ENCODE measurements at places on chromosomes 1 and 21.

GRCh38 chr1:81478219-81478618 lies 322.5 kb upstream of the ADGRL2 start:
- DNase-seq = no peak

- DNase-seq = no peak
These were observed 146.2 kb upstream of the IRF2BP2 start for GRCh38 chr1:234756066-234756774.

- no peak for DNase-seq
These were observed 5.9 kb upstream of the KIF26B start for GRCh38 chr1:245148861-245149260.

GRCh38 chr21:44867464-44867863 lies 6.0 kb downstream of the PTTG1IP start:
- DNase-seq = no peak

GRCh38 chr1:204641936-204642335 lies 43.6 kb downstream of the LRRN2 start:
- no peak for DNase-seq

DNA sequence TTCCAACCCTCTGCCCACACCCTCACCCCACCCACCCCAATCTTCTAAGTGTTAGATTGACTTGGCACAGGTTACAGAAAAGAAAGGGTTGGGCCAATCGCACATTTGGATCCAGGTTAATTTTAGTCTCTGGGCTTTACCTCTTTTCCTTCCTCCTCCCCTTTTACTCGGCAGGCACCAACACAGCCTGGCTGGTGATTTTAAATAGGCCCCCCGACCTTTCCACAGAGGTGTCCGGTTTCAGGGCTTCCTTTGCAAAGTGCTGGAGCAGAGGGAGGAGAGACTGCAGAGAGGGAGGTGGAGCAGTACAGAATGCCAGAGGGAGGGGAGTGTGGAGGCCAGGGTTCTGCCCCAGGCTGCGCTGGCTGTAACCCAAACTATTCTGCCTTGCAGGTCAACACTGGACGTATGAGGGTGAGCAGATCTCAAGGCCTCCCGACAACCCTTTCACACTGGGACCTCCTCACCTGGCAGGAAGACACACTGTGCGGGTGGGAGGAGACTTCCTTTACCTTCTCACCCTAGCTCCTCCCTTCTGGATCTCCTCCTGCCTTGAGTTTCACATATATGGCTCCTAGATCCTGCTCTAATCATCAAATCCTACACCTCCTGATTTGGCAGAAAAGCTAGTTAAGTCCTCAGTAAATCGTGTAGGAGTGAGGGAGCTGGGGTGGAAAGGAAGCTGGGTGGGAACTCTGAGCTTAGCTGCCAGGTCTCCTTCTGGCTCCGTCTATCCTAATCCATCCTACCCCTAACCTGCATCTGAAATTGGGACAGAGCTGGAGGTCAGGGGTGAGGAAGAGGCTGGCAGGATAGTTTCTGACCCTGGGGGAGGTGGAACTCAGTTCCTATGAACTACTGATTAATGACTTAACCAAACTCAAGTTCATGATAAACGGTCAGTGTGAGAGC lies 2.4 kb downstream of the CA14 start:
- DNase-seq = no peak

GRCh38 chr1:241536304-241536703 lies 4.1 kb downstream of the KMO start:
- no peak for DNase-seq

DNA sequence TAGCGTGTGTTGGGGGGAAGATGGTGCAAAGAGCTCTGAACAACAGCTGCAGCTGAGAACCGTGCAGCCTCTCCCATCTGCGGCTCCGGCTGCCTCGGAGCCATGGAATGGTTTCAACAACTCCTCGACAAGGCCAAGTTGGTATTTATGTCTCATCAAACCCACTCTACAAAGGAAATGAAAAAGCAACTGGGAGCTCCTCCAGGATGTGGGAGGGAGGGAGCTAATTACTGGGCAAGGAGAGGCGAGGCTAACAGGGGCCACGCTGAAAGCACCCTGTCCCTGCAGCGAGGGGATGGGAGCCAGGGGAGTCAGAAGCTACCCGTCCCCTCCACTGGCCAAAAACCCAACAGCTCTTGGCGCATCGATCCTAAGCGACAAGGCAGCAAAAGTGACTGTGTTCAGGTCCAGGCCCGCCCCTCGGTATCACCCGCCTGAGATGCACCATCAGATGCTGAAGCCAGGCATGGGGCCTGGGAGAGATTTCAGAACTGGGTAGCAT lies 63.1 kb downstream of the ACOT7 start:
- no peak for DNase-seq

DNA sequence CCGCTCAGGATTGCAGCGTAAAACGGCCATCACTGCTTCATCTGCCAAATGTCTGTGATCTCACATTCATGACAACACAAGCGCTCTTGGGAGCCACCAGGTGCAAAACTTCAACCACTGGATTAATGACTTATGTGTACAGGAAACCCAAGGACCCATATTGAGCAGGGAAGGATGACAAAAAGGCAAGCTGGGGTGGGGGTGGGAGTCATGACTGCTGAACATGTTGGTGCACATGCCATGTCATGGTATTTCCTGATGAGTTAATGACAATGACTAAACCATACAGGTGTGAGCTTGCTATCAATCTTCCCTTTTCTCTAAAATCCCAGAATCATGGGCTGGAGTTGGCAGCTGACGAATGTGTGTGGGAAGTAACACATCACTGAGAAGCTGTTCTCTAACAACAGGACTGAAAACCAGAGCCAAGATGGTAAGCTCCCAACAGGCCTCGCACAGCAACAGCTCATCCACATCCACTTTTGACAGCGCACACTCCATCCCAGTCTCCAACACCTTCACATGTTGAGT lies 3.1 kb upstream of the SH2D5 start:
- no peak for DNase-seq

- DNase-seq = no peak
These were observed 105.2 kb upstream of the HMGB4 start for GRCh38 chr1:33758698-33759097.

DNA sequence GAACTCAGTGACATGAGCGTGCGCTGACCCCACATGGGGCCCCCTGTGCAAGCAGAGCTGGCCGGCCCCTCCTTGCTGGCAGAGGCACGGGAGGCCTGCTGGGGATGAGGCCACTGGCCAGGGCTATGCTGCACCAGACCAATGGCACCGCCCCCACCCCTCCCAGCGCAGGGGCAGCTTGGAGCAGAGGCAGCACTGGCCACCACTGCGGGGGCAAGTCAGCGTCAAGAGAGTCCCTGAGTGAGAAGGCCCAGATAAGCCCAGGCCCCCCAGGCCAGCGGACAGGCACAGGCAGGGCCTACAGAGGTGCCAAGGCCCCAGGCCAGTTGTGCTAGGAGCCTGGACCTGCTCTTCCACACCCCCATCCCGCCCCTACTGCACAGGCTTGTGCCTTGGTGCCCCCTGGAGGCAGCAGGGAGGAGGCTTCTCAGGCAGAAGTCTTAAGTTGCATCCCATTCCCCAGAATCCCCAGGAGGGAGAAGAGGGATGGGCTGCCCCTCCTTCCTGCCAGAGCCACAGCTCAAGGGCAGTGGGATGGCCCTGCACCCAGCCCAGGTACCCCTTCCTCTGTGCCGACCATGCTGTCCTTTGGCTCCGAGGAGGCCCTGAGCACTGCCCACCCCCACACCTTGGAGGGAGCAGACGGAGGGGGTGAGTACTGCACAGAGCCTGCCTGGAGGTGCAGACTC lies 35.8 kb downstream of the EPHX1 start:
- DNase-seq = peak; percentile 49

- no peak for DNase-seq
These were observed 51.3 kb downstream of the MAP10 start for GRCh38 chr1:232856541-232856940.

DNA sequence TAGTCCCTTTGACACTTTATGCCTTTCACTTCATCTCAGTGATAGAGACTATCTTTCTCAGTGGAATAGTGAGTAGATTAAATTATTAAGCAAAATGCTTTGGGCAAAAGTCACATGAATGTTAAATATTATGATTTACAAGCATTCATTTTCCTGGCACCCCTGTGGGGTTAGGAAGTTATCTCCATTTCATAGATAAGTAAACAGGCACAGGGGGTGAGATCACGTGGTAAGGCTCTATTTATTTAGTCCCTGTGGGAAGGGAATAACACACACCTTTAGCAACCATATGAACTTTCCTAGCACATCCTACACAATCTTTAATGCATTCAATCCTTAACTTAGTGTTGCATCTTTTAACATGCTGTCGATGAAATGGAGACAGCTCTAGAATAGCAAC lies 12.3 kb downstream of the PSMB2 start:
- DNase-seq = no peak

- no peak for DNase-seq
These were observed 29.1 kb downstream of the CHML start for GRCh38 chr1:241611063-241611462.

DNA sequence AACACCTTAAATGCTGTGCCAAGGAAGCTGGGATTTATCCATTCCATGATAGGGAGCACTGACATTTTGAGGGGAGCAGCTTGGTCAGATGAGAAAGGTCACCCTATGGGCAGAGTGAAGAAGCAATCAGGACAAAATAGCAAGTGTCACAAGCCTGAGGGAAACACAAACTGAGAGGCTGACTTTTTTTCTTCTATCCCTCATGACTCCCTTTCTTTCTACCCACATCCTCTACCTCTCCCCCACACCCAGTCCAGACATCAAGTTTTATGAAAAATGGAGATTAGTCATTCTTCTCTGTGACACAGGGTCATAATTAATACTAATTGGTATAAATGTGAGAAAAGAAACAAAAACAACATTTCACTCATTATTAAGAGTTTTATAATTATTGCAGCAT lies 103.1 kb downstream of the SLC25A24 start:
- DNase-seq = no peak

DNA sequence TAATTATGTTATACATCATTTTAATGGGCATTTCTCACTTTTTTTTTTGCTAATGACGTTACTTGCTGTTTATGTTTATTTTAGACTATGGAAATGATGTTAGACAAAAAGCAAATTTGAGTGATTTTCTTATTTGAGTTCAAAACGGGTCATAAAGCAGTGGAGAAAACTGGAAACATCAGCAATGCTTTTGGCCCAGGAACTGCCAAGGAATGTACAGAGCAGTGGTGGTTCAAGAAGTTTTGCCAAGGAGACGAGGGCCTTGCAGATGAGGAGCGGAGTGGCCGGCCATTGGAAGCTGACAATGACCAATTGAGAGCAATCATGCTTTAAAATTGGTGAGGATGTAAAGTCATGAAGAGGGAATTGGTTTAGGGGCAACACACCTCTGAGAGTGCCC lies 32.1 kb upstream of the KCNE2 start:
- no peak for DNase-seq

- DNase-seq = peak; percentile 59
These were observed 22.9 kb downstream of the TSHB start for GRCh38 chr1:115052454-115053083.

- DNase-seq = no peak
These were observed 3.9 kb downstream of the SPEN start for GRCh38 chr1:15851210-15852035.

- DNase-seq = no peak
These were observed 21.6 kb downstream of the IRF2BP2 start for GRCh38 chr1:234588386-234588785.

- no peak for DNase-seq
These were observed 4.1 kb downstream of the C1orf21 start for GRCh38 chr1:184390889-184391288.

GRCh38 chr1:232239998-232240397 lies 389.9 kb downstream of the SIPA1L2 start:
- DNase-seq = no peak

GRCh38 chr1:87594736-87595383 lies 266.2 kb downstream of the LMO4 start:
- DNase-seq = no peak

DNA sequence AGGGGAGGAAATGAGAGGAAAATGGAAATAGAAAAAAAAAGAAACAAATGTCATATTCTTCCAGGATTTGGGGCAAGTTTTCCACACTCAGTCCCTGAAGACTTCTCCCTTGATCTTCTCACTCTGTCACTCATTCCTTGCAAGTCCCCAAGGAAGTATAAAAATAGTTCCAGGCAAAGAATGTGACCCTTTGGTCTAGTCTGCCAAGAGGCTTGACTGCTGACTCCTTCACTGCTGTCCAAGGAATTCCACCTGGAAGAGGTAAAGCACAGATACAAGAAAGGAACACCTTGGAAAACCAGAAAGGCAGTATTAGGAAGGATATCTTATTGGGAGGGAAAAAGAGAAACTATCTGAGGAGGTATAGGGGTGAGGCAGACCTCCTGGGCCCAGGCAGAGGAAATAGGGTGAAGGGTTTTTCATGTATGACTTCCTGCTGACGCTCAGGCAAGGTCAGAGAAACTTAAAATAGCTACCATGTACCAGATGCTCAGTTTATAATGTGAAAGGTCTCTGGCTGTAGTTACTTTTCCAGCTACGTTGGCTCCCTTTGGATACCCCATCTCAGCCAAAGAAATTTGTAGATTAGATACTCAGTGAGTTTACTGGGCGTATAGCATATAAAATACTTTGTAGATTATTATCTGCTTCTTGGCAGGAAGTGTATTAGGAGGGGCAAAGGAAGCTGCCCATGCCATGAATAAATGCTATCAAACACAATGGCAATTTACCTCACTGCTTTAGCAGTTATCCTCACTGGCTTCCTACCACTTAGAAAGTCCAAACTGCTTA lies 2.0 kb upstream of the GJA5 start:
- DNase-seq = no peak

- no peak for DNase-seq
These were observed 53.3 kb downstream of the TEX35 start for GRCh38 chr1:178566187-178566586.

DNA sequence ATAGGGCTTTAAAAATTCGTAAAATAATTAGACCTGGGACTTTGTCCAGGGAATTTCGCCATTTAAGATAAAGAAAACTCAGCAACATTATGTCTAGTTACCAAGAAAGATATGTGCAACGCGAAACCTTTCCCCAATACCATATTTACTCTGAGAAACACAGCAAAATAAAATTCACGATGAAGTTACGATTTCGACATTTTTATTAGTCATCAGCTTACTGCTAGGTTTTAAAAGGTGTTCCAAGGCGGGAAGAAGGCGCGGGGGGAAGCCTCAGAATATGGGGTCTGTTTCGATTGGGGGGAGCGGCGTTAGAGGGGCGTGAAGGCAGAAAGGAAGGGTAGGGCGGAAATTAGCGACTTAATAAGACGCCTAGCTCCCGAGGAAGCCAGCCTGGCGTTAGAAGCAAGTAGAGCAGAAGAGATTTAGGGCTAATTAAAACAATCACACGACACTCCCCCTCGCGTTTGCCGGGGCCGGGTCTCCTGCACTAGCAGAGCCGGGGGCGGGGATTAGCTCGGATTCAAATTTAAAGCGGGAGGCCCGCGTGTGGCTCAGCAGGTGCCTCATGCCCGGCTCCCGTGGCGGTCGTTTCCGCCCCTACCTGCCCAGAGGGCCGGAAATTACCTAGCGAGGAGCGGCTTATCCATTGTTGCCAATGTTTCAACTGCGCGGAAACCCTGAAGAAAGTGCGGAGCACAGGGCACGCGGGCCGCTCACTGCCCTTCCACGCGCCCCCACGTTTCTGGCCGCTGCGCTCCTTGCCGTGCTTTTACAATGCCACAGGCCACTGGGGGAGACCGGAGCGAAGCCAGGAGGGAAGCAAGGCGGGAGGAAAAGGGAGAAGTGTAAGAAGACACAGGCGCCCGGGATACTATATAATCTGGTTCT lies 795 bp upstream of the POU2F1 start:
- DNase-seq = peak; percentile 91

- DNase-seq = no peak
These were observed 10.2 kb downstream of the EEIG2 start for GRCh38 chr1:108570128-108570527.

GRCh38 chr1:60620087-60620486 lies 462.3 kb upstream of the NFIA start:
- no peak for DNase-seq
